A673 (cell line): ENCODE measurements at places on chromosomes 7 and 10. TPM values are rescaled to one million over a fixed set of nuclear protein-coding genes. Genes with fewer than 3 reads are reported as not detected.

DNA sequence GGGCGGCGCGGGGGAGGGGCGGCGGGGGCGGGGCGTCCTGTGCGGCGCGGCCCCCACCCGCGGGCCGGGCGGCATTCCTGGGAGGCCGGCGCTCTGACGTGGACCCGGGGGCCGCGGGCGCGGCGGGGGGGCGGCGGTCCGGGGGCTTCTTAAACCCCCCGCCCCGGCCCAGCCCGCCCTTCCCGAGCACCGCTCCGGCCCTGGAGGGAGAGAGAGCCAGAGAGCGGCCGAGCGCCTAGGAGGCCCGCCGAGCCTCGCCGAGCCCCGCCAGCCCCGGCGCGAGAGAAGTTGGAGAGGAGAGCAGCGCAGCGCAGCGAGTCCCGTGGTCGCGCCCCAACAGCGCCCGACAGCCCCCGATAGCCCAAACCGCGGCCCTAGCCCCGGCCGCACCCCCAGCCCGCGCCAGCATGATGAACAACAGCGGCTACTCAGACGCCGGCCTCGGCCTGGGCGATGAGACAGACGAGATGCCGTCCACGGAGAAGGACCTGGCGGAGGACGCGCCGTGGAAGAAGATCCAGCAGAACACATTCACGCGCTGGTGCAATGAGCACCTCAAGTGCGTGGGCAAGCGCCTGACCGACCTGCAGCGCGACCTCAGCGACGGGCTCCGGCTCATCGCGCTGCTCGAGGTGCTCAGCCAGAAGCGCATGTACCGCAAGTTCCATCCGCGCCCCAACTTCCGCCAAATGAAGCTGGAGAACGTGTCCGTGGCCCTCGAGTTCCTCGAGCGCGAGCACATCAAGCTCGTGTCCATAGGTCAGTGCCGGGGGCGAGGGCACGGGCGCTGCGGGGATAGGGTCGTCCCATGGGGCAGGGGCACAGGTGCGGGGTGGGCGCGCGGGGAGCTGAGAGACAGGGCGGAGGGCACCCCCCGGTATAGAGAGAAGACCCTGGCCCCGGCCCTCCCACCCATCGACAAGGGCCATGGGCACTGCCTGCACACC lies at the start of gene FLNC:
Gene FLNC (plus strand): TSS at position 176 of the 947 bp plus-strand sequence. CDS start 232 bp downstream, at position 408.
- H3K4me3 ChIP-seq = peak within 1 kb of the TSS; percentile 48
- no peaks in the 10 kb centered on the region for H3K27me3 ChIP-seq
- H3K27ac ChIP-seq = no peak within 1 kb of the TSS
- no peaks in the 10 kb centered on the region for H3K36me3 ChIP-seq

Gene HHEX
- 8.4 and 12.1 TPM in 2 replicates for total RNA-seq

Gene SH2B2
- total RNA-seq = 8.6 and 11.3 TPM in 2 replicates

GRCh38 chr7:155763691-155764437 lies 48.4 kb downstream of the SHH start:
- no peaks in the 10 kb centered on the region for H3K27me3 ChIP-seq
- no peak overlapping the region for H3K4me3 ChIP-seq
- peak overlapping the region; percentile 78 for H3K27ac ChIP-seq

GRCh38 chr10:1380088-1380671 lies 324.0 kb downstream of the WDR37 start:
- no peak overlapping the region for H3K4me3 ChIP-seq
- DNase-seq = no peak
- no peak overlapping the region for H3K27ac ChIP-seq
- H3K27me3 ChIP-seq = peaks cover 81% of the 10 kb centered on the region
- H3K36me3 ChIP-seq = no peaks in the 10 kb centered on the region

DNA sequence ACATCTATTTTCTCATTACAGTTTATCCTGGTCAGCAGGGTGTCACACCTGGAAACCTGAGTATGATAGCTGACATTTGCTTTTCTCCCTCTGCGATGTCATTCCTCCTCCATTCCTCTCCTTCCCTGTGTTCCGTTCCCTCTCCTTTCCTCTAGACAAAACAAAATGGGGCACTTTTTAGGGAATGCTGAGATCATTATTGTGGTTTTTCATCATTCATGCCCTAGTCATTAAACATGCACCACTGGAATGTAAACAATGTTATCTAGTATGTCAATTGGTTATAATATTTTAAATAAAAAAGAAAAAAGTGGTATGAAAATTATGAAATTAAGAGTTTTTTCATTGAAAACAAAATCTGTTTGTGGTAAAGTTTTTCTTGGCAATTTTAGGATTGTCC lies 132.6 kb downstream of the MAPK8 start:
- H3K36me3 ChIP-seq = no peaks in the 10 kb centered on the region
- no peak overlapping the region for H3K27ac ChIP-seq
- DNase-seq = no peak

Gene RAPGEF5
- 10.7 and 14.9 TPM in 2 replicates for total RNA-seq

Gene OR2A12
- not detected in 2 replicates for total RNA-seq

DNA sequence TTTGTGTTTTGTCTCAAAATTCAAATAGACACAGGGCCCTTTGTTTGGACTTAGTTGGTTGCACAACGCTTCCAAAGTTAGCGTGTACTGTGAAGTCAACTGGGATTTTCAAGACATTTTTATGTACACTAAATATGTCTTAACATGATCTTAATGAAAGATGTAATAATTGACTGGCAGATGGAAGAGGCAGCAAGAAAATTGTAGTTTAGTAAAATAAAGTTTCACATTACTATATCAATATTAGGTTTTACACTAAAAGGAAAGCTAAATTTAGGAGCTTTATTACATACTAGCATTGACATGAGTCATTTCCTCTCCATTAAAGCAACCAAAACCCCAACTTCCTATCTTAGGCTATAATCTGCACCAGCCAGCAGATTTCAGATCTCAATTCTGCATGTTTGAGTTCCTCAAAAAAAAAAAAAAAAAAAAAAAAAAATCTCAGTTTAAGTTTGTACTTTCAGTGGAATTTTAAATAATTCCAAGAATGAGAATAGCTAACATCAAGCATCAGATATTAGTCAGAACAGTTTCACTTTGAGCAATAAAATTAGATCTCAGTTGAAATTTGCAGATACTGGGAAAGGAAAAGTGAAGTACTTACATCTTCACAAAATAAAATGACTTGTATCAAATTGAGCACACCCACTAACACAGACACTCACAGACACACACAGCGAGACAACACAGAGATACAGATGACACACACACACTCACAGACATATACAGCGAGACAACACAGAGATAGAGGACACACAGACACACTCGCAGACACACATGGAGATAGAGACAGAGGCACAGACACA lies 346.6 kb upstream of the KLF6 start:
- H3K27ac ChIP-seq = peak overlapping the region; percentile 84
- H3K4me3 ChIP-seq = peak overlapping the region; percentile 10
- no peaks in the 10 kb centered on the region for H3K36me3 ChIP-seq
- H3K4me1 ChIP-seq = peaks cover 27% of the 10 kb centered on the region
- peak; percentile 94 for DNase-seq
- H3K27me3 ChIP-seq = no peaks in the 10 kb centered on the region

Gene FZD8
- total RNA-seq = 49.9 and 50.5 TPM in 2 replicates

GRCh38 chr7:11175887-11176286 lies 202.2 kb downstream of the PHF14 start:
- no peak for DNase-seq
- H3K4me1 ChIP-seq = peaks cover 11% of the 10 kb centered on the region
- H3K27ac ChIP-seq = no peak overlapping the region
- H3K36me3 ChIP-seq = no peaks in the 10 kb centered on the region
- no peak overlapping the region for H3K4me3 ChIP-seq

- peaks cover 9% of the 10 kb centered on the region for H3K4me1 ChIP-seq
- no peak overlapping the region for H3K4me3 ChIP-seq
- DNase-seq = no peak
- H3K27me3 ChIP-seq = no peaks in the 10 kb centered on the region
Observed at GRCh38 chr10:89134963-89135362, 72.2 kb downstream of the CH25H start.

- H3K36me3 ChIP-seq = no peaks in the 10 kb centered on the region
- H3K4me3 ChIP-seq = no peak overlapping the region
- H3K4me1 ChIP-seq = no peaks in the 10 kb centered on the region
- no peak overlapping the region for H3K27ac ChIP-seq
- H3K27me3 ChIP-seq = no peaks in the 10 kb centered on the region
- DNase-seq = no peak
Observed at GRCh38 chr7:100215895-100216294, 3.9 kb upstream of the PVRIG start.

GRCh38 chr10:131833013-131833412 lies 67.8 kb upstream of the PPP2R2D start:
- no peaks in the 10 kb centered on the region for H3K36me3 ChIP-seq

Gene RHOBTB1
- 5.2 and 7.5 TPM in 2 replicates for total RNA-seq

Gene FAM25A
- total RNA-seq = not detected in 2 replicates

GRCh38 chr7:94635687-94636086 lies 20.2 kb downstream of the SGCE start:
- H3K27ac ChIP-seq = no peak overlapping the region
- H3K27me3 ChIP-seq = no peaks in the 10 kb centered on the region
- H3K4me1 ChIP-seq = peaks cover 5% of the 10 kb centered on the region
- H3K36me3 ChIP-seq = no peaks in the 10 kb centered on the region
- DNase-seq = no peak
- no peak overlapping the region for H3K4me3 ChIP-seq

DNA sequence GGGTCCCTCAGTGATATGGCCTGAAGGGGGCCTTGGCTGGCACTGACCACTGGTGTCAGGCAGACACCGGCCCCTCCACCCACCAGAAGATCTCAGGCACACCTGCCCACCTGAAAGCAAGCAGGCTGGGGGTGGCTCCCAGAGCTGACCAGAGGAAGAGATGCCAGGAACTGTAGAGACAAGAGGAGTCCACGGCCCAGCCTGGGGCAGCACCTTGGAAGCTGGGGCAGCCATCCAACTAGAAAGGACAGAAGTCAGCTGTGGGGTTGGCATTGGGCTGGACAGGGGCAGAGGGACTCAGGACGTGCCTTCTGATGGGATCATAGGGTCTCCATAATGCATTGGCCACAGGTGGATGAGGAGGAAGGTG lies 144.3 kb downstream of the ZNF248 start:
- H3K27me3 ChIP-seq = no peaks in the 10 kb centered on the region
- no peak overlapping the region for H3K4me3 ChIP-seq
- no peak for DNase-seq
- H3K4me1 ChIP-seq = no peaks in the 10 kb centered on the region

DNA sequence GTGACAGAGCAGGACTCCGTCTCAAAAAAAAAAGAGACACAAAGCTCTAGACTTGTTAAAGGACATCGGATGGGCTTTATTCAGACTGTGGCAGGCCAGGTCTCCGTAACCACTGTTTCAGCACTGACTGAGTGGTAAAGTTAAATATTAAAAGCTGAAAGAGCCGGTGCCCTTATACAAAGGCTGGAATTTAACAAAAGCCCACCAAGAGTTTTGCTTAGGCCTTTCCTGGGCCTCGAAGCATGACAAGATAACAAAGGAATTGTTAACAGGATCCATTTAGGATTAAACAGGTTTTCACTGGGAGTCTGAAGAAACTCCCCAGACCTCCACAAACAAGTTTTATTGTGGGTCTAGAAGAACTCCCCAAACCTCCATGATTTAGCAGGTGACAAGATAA lies 727.8 kb downstream of the TYW1 start:
- H3K4me1 ChIP-seq = peaks cover 22% of the 10 kb centered on the region
- no peaks in the 10 kb centered on the region for H3K36me3 ChIP-seq
- H3K4me3 ChIP-seq = no peak overlapping the region
- H3K27ac ChIP-seq = no peak overlapping the region
- DNase-seq = no peak

GRCh38 chr10:62183857-62184795 lies 84.5 kb downstream of the RTKN2 start:
- H3K4me1 ChIP-seq = no peaks in the 10 kb centered on the region
- H3K27ac ChIP-seq = no peak overlapping the region
- H3K27me3 ChIP-seq = no peaks in the 10 kb centered on the region
- no peak overlapping the region for H3K4me3 ChIP-seq
- no peak for DNase-seq

Gene CHCHD1
- 37.5 and 37.7 TPM in 2 replicates for total RNA-seq

GRCh38 chr10:2714597-2714996 lies 352.8 kb upstream of the PFKP start:
- no peak overlapping the region for H3K4me3 ChIP-seq
- H3K27me3 ChIP-seq = peaks cover 58% of the 10 kb centered on the region
- DNase-seq = no peak
- no peak overlapping the region for H3K27ac ChIP-seq
- no peaks in the 10 kb centered on the region for H3K4me1 ChIP-seq

Gene CLDN12
- total RNA-seq = 32.9 and 35.1 TPM in 2 replicates

DNA sequence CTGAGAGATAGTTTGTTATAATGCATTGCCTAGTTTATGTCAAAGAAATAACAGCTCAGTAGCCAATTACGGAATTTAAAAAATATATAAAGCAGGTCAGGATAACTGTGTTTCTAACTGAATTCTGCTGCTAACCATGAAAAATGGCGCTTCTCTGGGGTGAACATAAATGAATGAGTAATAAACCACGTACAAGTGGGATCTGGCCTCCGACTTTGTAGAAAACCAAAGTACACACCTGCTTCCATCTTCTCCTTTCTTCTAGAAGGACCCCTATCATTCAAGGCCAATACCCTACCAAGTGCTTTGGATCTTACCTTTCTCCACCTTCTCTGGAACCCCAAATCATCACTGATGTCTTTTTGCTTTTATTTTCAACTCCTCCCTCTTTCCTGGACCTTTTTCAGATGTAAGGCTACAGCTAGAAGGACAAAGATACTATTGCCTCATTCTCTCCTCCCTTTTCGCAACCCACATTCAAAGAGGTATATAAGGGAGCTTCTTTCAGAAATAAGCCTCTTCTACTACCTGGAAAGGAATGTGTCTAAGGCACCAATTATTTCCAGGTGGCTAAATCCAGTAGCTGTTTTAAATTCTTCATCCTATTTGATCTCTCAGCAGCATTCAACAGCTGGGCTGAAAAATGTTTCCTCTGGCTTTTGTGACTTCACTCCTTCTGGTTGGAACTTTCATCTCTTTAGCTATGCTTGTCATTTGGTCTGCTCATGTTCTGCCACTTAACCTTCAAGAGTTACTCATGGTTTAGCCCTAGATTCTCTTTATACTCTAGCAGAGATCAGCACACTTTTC lies 37.7 kb downstream of the NAMPT start:
- no peak for DNase-seq
- H3K36me3 ChIP-seq = peaks cover 3% of the 10 kb centered on the region
- no peak overlapping the region for H3K4me3 ChIP-seq
- no peaks in the 10 kb centered on the region for H3K27me3 ChIP-seq
- H3K27ac ChIP-seq = no peak overlapping the region
- no peaks in the 10 kb centered on the region for H3K4me1 ChIP-seq
